ENCODE measurements at places on chromosomes 7 and 10.
A peak's percentile ranks its signal among the peaks of the same experiment; 100 is the strongest.

DNA sequence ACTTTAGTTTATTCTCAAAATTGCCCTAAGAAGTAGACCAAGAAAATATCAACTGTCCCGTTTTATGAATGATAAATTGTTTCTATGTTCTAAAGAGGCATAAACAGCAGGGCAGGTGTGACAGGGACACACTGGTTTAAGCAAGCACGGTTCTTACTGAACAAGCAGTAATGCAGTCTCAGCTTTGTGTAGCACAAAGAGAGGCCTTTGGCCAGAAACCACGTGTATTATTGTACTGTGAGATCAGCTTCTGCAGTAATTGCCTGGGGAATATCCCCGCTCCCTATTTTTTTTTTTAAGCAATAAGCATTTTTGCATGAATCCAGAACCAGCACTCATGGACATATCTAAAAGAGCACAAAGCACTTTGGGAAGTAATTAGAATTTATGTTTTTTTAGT is 255.4 kb downstream of the WDR11 start:
- no peak for DNase-seq
- H3K27me3 ChIP-seq, result no peaks in the 10 kb centered on the region
- no peak overlapping the region for H3K27ac ChIP-seq
- no peaks in the 10 kb centered on the region for H3K36me3 ChIP-seq
- H3K4me3 ChIP-seq, result no peak overlapping the region

GRCh38 chr7:155531681-155532080 is 14.7 kb downstream of the CNPY1 start:
- H3K27ac ChIP-seq, result no peak overlapping the region
- peaks cover 10% of the 10 kb centered on the region for H3K4me1 ChIP-seq
- H3K27me3 ChIP-seq, result peaks cover 80% of the 10 kb centered on the region
- H3K36me3 ChIP-seq, result no peaks in the 10 kb centered on the region
- no peak for DNase-seq

DNA sequence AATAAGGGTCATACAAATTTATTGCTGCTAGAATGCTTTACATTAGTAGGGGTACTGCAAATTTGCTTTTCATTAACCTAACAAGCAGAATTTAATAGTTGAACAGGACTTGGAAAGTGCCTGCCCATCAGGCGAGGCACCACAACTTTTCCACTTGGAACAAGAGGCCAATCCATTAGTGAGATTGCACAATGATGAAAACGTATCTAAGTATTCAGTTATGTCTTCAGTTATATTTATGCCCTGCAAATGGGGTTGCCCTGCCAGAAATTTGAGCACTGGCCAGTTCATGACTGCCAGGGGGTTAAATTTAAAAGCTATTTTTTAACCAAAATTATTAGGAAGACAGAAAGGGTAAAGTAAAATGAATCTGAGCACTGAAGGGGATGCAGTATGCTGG is 111.1 kb upstream of the PALS2 start:
- no peak for DNase-seq
- no peak overlapping the region for H3K4me3 ChIP-seq
- no peaks in the 10 kb centered on the region for H3K4me1 ChIP-seq
- no peak overlapping the region for H3K27ac ChIP-seq
- no peaks in the 10 kb centered on the region for H3K36me3 ChIP-seq

DNA sequence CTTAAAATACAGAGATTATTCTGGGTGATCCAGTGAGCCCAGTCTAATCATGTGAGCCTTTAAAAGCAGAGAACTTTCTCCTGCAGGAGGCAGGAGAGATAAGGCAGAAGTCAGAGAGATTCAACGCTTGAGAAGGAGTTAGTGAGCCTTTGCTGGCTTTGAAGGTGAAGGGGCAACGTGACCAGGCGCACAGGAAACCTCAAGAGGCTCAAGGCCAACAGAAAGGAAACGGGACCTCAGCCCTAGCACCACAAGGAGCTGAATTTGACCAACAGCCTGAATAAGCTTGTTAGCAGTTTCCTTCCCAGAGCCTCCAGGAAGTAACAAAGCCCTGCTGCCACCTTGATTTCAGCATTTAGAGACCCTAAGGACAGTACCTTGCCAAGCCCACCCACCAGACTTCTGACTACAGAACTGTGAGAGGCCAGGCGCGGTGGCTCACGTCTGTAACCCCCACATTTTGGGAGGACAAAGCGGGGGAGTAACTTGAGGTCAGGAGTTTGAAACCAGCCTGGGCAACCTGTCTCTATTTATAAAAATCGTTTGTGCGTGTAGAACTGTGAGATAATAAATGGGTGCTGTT is 87.3 kb upstream of the KAT6B start:
- no peaks in the 10 kb centered on the region for H3K36me3 ChIP-seq
- peaks cover 12% of the 10 kb centered on the region for H3K4me1 ChIP-seq
- DNase-seq, result no peak

DNA sequence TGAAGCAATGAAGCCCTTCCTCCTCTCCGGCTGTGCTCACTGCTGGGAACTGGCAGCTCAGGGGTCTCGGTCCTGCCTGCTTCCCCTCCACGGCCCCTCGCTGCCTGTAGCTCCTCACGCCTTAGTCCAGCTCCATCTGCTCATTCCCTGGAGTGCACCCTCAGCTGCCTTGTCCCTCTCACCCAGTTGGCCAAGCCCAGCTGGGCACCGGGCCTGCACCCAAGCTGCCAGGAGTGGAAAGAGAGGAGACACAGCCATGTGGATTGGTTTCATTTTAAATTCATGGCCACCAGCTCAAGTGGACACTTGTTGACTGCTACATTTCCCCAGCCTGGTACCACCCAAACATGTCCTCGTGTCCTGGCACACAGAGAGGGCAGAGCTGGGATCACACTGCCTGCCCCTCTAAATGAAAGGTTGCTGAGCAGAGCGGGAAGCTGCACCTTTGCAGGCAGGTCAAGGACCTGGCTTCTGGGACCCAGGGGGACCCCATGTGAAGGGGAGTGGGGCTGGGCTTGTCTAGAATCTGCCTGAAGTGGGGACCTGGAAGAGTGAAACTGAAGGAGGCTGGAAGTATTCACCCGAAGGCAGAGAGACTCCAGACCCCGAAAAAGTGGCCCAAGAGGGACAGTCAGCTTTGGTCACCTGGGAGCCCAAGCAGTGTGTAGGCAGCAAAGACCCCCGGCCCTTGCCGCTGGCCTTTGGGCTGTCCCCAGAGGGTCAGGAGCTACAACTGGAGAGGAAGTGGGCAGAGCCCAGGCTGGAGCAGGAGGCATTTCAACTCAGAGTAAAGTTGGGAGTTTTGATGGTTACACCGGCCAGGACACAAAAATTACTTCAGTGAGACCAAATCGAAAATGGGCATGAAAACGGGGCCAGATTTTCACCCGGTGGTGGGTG is 15.0 kb upstream of the BNIP3 start:
- H3K27me3 ChIP-seq, result no peaks in the 10 kb centered on the region
- H3K4me1 ChIP-seq, result no peaks in the 10 kb centered on the region
- H3K36me3 ChIP-seq, result no peaks in the 10 kb centered on the region

GRCh38 chr10:114103284-114103683 is 59.6 kb downstream of the ADRB1 start:
- H3K27ac ChIP-seq, result no peak overlapping the region
- DNase-seq, result no peak
- no peak overlapping the region for H3K4me3 ChIP-seq
- peaks cover 41% of the 10 kb centered on the region for H3K27me3 ChIP-seq
- peaks cover 26% of the 10 kb centered on the region for H3K4me1 ChIP-seq
- H3K36me3 ChIP-seq, result no peaks in the 10 kb centered on the region

DNA sequence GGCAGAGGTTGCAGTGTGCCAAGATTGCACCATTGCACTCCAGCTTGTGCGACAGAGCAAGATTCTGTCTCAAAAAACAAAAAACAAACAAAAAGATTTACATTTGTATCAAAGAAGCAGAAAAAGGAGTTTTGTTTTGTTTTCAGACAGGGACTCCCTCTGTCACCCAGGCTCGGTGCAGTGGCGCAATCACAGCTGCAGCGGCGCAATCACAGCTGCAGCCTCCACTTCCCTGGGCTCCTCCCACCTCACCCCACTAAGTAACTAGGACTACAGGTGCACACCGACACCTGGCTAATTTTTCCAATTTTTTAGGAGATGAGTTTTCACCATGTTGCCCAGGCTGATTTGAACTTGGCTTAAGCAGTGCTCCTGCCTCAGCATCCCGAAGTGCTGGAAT is 1.8 kb downstream of the ARMC10 start:
- no peak overlapping the region for H3K27ac ChIP-seq
- peak overlapping the region; percentile 95 for H3K4me3 ChIP-seq
- no peaks in the 10 kb centered on the region for H3K27me3 ChIP-seq
- DNase-seq, result no peak
- H3K36me3 ChIP-seq, result peaks cover 17% of the 10 kb centered on the region

DNA sequence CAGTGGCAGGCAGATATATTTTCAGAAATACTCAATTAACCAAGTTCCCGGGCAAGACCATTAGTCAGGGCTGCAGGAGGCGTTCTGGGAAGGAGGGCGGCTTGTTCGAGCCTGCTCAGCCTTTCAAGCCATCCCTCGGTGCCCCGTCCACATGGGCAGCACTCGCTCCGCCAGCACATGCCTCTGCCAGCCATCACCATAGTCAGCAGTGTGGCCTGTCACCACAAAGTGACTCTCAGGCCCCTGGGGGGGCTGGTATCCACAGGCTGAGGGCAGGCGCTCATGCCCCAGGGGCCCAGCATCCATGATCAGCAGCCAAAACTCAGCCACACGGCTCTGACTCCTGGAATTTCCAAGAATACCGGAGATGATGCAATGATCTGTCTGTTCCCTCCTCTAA is 81.9 kb downstream of the CHST15 start:
- no peak for DNase-seq
- H3K27me3 ChIP-seq, result peaks cover 3% of the 10 kb centered on the region
- H3K4me1 ChIP-seq, result no peaks in the 10 kb centered on the region
- H3K27ac ChIP-seq, result no peak overlapping the region

DNA sequence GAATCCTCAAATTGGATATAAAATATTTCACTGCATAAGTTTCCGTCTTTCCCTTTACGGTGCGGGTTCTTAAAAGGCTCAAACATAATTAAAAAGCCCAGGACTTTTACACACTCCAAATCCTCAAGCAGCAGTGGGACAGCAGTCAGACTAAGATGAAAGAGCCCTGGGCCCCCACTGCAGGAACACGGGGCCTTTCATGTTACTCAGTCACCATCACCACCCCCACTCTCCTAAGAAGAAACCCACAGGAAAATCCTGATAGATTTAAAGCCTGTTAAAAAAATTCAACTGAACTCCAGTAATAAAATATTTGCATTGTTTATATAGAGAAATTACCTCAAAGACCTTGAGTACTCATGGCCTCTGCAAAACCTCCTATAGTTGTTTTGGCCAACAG is 74.0 kb upstream of the TRIL start:
- no peak overlapping the region for H3K4me3 ChIP-seq
- H3K4me1 ChIP-seq, result peaks cover 4% of the 10 kb centered on the region
- no peak for DNase-seq
- no peak overlapping the region for H3K27ac ChIP-seq

DNA sequence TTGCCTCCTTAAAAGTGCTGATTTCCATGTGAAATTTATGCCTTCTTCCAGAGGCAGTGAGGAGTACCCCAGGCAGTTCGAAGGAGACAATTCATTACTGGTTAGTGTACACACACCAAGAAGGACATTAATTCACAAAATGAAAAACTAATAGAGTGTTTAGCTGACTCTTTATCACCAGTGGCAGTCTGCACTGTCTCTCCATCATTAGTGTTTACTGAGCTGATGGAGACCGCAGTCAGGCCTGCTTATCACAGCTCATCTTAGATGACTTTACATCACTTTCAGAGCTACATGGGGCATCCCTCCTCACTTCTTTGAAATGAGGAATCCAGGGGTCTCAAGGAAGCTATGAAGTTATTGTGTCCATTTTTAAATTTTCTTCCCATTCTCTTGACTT is 155.5 kb upstream of the LRGUK start:
- H3K27me3 ChIP-seq, result no peaks in the 10 kb centered on the region
- no peaks in the 10 kb centered on the region for H3K4me1 ChIP-seq
- DNase-seq, result no peak
- no peak overlapping the region for H3K4me3 ChIP-seq
- H3K36me3 ChIP-seq, result peaks cover 31% of the 10 kb centered on the region
- no peak overlapping the region for H3K27ac ChIP-seq

DNA sequence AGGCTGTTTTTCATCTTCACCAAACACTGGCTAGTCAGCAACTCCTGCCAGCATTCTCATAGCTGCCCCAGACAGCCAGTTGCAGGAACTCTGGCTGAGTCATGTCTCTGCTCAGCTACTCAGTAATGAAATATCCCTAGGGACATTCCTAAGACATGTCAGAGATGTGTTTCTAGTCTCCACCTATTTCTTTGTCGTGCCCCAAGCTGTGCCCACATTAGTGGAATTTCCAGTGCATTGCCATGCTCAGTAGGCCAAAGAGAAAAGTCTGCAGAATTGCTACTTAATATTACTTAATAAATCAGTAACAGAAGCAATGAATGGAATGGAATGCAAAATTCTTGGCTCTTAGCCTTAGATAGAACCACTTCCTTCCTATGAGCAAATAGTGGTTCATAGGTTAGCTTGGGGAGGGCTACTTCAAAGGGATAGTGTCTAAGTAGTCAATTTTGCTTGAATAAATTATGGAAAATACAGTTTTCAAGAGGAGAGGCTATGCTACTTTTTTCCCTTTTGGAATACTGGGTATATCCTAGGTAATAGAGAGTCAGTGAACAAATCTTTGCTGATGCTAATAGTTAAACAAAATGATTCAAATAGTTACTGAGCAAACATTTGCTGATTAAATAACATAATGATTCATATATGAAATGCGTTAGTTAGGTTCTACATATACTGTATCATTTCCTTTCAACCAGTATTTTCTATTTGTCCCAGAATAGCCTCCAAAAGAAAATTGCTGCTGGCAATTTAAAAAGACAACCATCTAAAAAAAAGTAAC is 23.6 kb upstream of the SEMA3C start:
- H3K4me3 ChIP-seq, result no peak overlapping the region
- H3K4me1 ChIP-seq, result no peaks in the 10 kb centered on the region
- no peaks in the 10 kb centered on the region for H3K36me3 ChIP-seq
- DNase-seq, result no peak
- no peak overlapping the region for H3K27ac ChIP-seq
- peaks cover 5% of the 10 kb centered on the region for H3K27me3 ChIP-seq

DNA sequence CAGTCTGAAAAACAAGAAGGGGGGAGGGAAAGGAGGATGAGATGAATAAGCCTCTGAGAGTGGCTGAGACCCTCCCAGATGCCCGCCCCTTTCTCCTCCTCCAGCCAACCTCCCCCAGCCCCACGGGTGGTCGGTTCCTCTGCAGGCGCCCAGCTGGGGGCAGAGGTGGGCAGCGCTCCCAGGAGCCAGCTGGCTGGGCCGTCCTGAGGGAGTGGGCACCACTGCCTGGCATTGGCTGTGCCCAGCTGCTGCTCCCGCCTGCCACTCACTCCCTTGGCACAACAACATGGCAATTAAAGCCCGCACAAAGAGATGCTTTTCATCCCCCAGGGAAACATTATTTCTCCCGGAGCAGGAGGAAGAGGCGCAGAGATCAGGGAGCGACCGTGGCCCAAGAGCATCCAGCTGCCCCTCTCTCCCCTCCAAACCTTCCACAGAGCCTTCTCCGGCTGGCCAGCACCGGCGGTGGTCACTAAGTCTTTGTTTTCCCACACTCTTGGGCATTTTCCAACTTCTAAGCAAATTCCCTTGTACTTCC is 107.2 kb downstream of the SPDYE5 start:
- no peaks in the 10 kb centered on the region for H3K27me3 ChIP-seq
- no peak overlapping the region for H3K27ac ChIP-seq
- no peaks in the 10 kb centered on the region for H3K36me3 ChIP-seq
- DNase-seq, result no peak
